Cerebellum (tissue), 4 donors: ENCODE measurements at places on chromosomes 4 and X. TPM values are rescaled to one million over a fixed set of nuclear protein-coding genes. Genes with fewer than 3 reads are reported as not detected.

Gene FATE1
- total RNA-seq = not detected

Gene CXCL8
- total RNA-seq = 2.0 TPM

- DNase-seq = no peak
These were observed 14.4 kb downstream of the WDR13 start for GRCh38 chrX:48611703-48612102.

Gene CXCL1
- 1.2 TPM for total RNA-seq

GRCh38 chrX:49754233-49754857 is 58.6 kb upstream of the PAGE1 start:
- peak; percentile 29 for DNase-seq

DNA sequence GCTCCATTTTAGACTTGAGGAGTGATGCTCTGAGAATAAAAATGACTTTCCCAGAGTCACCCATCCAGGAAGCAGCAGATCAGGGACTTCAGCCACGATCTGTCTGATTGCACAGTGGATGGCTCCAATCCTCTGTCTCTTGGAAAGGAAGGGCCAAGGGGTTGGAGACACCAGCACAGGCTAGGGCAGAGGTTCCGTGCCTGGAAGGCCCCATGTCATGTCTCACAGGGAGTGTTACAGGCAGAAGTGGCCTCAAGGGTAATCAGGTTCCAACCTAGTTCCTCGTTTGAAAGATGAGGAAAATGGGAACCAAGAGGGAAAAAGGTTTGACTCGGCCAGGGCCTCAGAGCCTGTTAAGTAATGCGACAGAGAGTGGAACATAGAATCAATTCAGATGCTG is 160.0 kb downstream of the EFNB1 start:
- no peak for DNase-seq
